ENCODE measurements at places on chromosomes 12 and 14.

- DNase-seq = no peak
These were observed 3.2 kb downstream of the TDRD9 start for GRCh38 chr14:103931422-103931821.

- no peak for DNase-seq
These were observed 85.0 kb downstream of the SYNE3 start for GRCh38 chr14:95431199-95432143.

DNA sequence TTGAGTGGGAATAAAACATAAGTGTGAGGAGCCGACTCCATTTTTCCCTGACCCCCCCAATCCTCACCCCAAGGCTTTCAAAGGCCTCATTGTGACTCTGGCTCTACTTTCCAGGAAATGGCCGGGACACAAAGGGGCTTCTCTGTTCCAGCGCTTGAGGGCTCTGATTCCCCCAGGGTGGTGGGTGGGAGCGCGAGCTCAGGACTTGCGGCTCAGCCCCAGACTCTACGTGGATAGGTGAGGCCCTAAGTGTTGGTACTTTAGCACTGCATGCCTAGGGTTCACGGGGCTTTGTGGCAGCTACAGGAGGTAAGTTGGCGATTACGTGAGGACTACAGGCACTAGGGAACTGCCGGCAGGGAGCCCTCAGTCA is 553 bp downstream of the CNPY2 start:
- no peak for DNase-seq

DNA sequence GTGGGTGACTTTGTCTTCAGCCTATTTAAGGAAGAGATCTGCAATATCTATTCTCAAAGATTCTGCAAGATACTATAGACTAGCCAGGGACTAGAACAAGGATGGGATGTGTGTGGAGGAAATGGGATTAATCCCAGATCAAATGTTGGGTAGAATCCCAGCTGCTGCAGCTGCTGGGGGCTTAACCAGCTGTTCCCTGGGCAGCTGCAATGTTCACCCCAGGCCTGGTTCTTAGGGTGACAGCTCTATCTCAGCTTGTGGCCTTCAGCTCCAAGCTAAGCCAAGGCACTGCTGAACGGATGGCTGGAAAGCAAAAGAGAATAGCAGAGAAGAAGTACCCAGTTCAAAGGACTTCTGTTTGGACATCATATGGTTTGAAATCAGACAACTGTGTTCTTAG is 10.0 kb upstream of the RHEBL1 start:
- DNase-seq = no peak

- no peak for DNase-seq
These were observed 733 bp upstream of the KLHDC2 start for GRCh38 chr14:49767270-49767570.

GRCh38 chr12:69492739-69493138 is 22.6 kb downstream of the FRS2 start:
- DNase-seq = no peak
